Activated T-cell treated with anti-CD3 and anti-CD28 coated beads for 4 hours (primary cell): ENCODE measurements at places on chromosomes 2 and 18.

GRCh38 chr18:11517704-11518103, 91.7 kb upstream of the SLC35G4 start:
- DNase-seq: no peak

DNA sequence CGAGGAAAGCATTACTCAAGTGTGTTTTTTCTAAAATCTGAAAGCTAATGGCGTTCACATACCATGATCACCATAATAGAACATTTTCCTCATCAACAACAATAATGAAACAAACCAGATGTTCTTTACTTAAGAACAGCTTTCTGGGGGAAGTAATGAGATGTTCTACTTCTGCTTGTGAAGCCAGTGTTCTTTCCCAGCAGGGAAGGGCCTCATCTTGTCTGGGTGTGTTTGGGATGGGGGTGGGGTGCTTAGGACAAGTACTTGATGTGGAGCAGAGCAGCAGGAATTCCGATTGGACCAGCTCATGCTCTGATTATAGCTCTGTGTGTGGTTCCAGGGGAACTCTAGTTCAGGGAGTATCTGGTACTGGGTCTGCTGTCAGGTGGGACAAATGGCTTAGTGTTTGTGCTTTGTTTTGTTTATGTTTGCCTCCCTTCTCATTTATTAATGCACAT, 163.0 kb upstream of the NOSTRIN start:
- no peak for DNase-seq

DNA sequence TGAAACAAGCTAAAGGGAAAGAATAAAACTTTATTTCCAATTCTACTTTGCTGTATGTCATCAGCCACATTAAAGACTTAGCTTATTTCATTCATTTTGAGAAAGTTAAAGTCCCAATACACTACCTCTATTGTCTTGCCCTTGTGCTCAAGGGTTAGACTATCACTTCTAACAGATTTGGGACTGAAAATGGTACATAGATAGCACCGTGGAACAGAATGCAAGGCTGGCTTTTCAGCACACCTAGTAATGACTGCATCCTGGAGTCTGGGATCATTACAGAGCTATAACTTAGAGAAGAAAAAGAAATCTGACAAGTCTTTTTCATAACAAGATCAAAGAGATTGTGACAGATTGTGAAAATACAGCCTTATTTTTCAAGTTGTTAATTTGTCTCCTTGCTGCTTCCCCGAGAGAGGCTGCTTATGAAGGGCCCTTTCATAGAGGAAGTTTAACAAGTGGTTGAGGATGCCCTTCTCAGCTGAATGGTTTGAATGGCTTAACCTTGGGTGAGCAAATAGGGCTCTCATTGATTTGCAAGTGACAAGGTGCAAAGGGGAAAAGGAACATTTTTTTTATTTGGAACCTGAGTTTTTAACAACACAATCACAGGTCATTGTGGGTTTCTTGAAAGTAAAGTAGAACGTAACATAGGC, 371.8 kb downstream of the EPHA4 start:
- no peak for DNase-seq

- DNase-seq: no peak
Measured at GRCh38 chr2:6724605-6725140, 141.0 kb downstream of the CMPK2 start.

GRCh38 chr18:11994336-11994702, 13.0 kb downstream of the IMPA2 start:
- no peak for DNase-seq

DNA sequence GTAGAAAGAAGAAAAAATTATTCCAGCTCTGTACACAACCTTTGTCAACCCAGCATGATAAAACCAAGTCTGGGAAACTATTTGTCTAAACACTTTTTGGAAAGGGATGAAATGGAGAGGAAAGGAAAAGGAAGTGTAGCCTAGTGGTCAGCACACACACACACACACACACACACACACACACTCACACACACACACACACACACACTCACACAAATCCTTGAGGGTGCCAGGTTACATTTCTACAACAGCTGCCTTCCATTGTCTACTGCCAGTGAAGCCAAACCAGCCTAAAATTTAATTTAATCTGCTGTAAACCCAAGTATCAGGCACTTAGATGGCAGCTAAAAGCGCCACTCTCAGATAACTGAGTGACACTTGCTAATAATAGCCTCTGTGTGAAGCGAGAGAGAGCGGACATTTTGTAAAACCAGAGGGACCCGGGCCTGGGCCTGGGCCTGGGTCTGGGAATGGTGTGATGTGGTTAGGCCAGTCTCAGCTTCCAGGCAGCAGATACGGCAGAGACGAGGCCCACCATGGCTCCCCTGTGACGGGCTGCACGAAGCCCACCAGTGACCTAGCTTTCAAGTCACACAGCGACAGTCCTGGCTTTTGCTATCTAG, 32.4 kb downstream of the BCL11A start:
- no peak for DNase-seq
